Stimulated activated CD8-positive, alpha-beta memory T cell treated with anti-CD3 and anti-CD28 coated beads, Interleukin-15, amount 100 ng/mL, for 24 hours (primary cell): ENCODE measurements at places on chromosomes 1 and 21.

DNA sequence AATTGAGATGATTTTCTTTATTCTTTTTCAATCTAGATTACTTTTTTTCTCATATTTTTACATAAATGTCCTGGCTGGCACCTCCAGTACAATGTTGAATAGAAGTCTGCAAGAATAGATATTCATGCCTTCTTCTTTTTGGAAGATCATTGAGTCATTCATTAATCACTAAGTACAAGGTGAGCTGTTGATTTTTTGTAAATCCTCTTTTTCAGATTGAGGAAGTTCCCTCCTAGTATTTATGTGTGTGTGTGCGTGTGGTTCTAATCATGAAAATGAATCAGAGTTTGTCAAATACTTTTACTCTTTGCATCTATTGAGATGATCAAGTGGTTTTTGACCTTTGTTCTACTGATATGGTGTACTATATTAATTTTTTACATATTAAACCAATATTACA is 859.3 kb downstream of the KCNT2 start:
- no peak for DNase-seq

DNA sequence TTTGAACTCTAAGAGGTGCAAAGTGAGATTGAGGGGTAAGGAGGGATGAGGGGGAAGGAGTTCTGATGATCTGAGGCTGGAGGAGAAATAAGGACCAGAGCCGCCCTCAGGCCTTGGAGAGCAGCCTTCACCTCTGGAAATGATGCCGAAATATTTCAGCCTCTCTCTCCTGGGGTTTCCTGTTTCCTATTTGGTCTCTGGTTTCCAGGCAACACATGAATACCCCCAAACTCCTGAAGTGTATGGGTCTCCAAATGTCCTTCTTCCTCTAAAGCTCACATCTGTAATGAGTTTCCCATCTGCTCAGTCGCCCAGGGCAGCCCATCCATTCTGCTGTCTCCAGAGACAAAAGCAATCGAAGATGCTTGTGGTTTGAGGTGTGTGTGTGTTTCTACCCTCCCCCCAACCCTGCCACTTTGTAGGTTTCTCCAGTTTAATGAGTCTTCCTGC is 52.0 kb upstream of the FAM20B start:
- no peak for DNase-seq

GRCh38 chr1:163054181-163054591 is 15.0 kb upstream of the RGS4 start:
- no peak for DNase-seq

DNA sequence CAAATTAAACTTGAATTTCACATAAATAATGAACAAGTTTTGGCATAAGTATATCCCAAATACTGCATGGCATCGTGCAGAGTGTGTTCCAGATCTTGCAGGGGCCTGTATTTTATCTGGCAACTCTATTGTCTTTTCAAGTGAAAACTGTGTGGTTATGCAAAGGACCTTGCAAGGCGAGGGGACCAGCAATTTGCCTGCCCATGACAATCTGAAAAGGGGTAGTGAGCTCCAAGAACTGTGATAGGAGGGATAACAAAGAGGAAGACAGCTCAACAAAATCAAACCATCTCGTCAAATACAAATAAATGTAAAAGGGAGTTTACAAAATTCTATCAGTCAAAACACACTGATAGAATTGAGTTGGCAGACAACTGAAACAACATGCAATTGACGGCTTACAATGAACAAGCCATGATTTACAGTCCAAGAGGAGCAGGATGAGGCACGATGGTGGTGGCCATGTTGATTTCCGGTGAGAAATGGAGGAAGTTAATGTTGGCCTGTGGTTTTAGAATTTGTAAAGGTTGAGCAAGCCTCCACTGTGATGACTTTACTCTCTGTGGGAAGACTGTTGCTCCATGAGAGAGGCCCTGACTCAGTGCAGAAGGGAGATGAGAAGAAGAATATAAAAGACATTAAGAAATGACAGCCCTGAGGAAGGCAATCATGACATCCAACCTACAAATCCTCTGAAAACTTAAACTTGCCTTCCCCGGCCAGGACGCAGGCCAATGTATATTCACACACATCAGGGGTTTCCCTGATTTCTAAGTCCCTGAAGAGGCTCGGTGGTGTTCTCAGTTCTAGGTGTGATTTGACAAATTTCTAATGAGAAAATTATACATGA is 132.2 kb downstream of the ADSS2 start:
- DNase-seq = no peak

- no peak for DNase-seq
Observed at GRCh38 chr1:57796616-57797015, 372.8 kb upstream of the DAB1 start.

GRCh38 chr1:107870696-107871095 is 94.3 kb downstream of the VAV3 start:
- no peak for DNase-seq

GRCh38 chr1:155018617-155019348 is 14.8 kb downstream of the DCST2 start:
- DNase-seq = no peak

GRCh38 chr1:26780344-26780957 is 7.3 kb upstream of the PIGV start:
- DNase-seq = no peak

DNA sequence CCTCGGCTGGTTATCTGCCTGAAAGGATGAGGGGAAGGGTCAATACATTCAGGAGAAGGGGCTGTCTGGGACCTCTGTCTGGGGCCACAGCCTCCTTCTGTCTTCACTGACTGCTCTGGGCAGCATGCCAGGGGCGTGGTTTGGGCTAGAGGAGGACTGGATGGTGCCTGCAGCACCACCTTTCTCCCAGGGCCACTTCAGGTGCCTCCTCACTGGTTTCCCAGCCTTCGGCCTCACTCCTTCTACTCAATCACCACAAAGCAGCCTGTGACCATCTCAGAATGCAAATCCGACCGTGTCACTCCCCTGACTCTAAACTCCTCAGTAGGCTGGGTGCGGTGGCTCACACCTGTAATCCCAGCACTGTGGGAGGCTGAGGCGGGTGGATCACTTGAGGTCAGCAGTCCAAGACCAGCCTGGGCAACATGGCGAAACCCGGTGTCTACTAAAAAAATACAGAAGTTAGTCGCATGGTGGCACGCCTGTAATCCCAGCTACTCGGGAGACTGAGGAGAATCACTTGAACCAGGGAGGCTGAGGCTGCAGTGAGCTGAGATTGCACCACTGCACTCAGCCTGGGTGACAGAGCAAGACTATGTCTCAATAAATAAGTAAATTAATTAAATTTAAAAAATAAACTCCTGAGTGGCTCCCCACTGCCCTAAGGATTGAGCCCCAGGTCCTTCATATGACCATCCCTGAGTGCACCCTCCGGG is 50.1 kb upstream of the ECE1 start:
- DNase-seq = no peak

GRCh38 chr21:28731700-28732321 is 260.9 kb downstream of the LTN1 start:
- no peak for DNase-seq
